ENCODE measurements at places on chromosomes 7 and 10.
A peak's percentile ranks its signal among the peaks of the same experiment; 100 is the strongest.

GRCh38 chr7:158955932-158956804 lies 99.8 kb downstream of the DYNC2I1 start:
- DNase-seq: no peak

GRCh38 chr10:72001033-72001395 lies 36.8 kb downstream of the CHST3 start:
- DNase-seq: no peak

- no peak for DNase-seq
Measured at GRCh38 chr7:68425377-68425776, 1172.9 kb upstream of the AUTS2 start.

- no peak for DNase-seq
Measured at GRCh38 chr7:67489881-67490280, 493.2 kb downstream of the TYW1 start.

GRCh38 chr7:25515633-25516275 lies 287.5 kb upstream of the NPVF start:
- DNase-seq: no peak

GRCh38 chr10:70679498-70679897 lies 7.2 kb downstream of the ADAMTS14 start:
- DNase-seq: no peak

DNA sequence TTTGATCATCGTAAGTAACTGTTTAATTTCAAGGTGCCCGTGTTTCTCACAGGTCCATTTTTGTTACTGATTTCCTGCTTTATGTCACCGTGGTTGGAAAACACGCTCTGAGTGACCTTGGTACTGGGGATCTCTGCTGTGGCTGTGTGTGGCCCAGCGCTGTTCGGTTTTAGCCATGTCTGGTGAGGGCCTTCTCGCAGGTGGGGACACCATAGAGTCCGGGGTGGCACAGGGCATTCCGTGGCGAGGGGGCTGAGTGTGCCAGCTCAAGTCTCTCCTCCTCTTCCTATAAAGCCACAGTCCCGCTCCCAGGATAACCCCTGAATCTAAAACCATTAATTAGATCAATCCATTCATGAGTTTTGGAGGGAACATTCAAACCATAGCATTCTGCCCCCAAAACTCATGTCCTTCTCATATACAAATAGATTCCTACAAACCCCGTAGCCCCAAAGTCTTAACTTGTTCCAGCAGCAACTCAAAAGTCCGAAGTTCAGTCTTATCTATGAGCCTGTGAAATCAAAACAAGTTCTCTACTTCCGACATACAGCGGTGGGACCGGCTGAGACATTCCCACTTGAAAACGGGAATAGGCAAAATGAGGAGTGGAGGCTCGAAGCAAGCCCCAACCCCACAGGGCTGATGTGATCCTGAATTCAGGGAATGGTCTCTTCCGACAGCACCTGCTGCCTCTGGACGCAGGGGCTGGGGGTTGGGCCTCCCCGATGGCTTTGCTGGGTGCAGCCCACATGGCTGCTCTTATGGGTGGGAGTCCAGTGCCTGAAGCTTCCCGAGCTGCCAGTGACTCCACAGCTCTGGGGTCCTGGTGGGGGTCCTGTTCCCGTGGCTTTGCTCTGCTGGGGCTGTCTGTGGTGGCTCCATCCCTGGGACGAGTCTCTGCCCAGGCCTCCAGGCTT lies 55.0 kb upstream of the NKX6-2 start:
- DNase-seq: no peak

GRCh38 chr7:44678101-44678470 lies 70.6 kb upstream of the ZMIZ2 start:
- no peak for DNase-seq

- no peak for DNase-seq
Measured at GRCh38 chr7:135597181-135597925, 39.6 kb downstream of the NUP205 start.

- no peak for DNase-seq
Measured at GRCh38 chr10:24617771-24618396, 105.8 kb downstream of the ARHGAP21 start.

DNA sequence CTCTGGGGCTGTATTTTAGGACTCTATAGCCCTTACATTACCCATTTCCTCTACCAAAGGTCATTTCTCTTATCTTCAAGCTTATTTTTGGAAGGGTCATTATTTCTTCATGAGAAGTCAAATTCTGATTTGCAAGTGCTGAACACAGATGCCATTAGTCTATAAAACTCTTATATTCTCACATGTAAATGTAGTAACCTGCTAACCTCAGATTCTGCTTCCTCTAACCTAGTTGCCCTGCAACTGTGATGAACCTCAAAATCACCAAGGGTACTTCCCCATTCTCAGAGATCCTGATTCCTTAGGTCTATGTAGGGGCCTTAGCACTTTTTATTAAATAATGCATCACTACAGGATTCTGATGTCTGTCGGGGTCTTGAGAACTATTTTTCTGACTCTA lies 6.3 kb downstream of the FAS start:
- DNase-seq: no peak

GRCh38 chr7:148854983-148855382 lies 29.1 kb downstream of the EZH2 start:
- no peak for DNase-seq

DNA sequence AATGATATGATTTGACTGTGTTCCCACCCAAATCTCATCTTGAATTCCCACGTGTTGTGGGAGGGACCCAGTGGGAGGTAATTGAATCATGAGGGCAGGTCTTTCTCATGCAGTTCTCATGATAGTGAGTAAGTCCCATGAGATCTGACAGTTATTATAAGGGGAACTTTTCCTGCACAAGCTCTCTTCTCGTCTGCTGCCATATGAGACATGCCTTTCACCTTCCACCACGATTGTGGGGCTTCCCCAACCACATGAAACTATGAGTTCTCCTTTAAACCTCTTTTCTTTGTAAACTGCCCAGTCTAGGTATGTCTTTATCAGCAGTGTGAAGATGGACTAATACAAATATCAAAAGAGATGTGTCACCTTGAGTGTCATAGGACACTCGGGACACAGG lies 502.7 kb upstream of the PODXL start:
- DNase-seq: no peak

GRCh38 chr10:83222300-83222699 lies 917.0 kb upstream of the GHITM start:
- DNase-seq: no peak

GRCh38 chr7:111730057-111730456 lies 167.8 kb upstream of the IMMP2L start:
- DNase-seq: no peak

- DNase-seq: no peak
Measured at GRCh38 chr7:48563334-48563733, 361.0 kb upstream of the CDC14C start.

DNA sequence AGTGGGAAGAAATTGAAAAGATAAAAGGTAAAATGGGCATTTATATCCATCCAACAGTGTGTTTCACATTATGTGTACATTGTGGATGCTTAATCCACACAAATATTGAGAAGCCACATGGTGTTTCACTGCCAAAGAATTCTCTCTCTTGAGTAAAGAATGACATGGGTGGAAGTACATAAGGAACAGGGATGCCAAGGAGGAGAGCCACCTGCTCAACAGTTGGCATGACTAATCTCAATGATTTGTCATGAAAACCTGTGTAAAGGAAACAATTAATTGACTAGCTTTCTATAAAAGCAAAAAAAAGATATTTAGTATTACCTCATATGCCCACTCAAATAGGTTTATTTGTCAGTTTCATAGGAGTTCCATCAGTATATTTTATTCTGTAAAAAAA lies 43.1 kb downstream of the MAGI2 start:
- no peak for DNase-seq

DNA sequence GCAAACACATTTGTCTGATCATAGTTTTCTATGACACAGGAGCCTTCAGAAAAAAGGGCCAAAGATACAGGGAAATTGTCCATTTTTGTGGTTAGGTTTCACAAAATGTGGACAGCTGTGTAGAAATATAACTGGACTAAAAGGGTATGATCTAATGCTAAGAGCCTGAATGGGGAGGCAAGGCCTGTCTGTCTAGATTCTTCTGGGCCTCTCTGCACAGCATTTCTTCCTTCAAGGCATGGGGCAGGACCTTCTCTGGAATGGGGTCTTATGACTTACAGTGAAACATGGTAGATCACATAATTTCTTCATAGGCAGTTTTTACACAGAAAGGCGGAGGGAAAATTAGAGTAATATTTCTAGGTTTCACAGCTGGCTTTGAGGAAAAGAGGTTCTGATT lies 795.7 kb downstream of the GRID1 start:
- no peak for DNase-seq

- no peak for DNase-seq
Measured at GRCh38 chr10:77771851-77772250, 134.2 kb upstream of the KCNMA1 start.

GRCh38 chr7:122299624-122300210 lies 4.8 kb downstream of the FEZF1 start:
- no peak for DNase-seq

DNA sequence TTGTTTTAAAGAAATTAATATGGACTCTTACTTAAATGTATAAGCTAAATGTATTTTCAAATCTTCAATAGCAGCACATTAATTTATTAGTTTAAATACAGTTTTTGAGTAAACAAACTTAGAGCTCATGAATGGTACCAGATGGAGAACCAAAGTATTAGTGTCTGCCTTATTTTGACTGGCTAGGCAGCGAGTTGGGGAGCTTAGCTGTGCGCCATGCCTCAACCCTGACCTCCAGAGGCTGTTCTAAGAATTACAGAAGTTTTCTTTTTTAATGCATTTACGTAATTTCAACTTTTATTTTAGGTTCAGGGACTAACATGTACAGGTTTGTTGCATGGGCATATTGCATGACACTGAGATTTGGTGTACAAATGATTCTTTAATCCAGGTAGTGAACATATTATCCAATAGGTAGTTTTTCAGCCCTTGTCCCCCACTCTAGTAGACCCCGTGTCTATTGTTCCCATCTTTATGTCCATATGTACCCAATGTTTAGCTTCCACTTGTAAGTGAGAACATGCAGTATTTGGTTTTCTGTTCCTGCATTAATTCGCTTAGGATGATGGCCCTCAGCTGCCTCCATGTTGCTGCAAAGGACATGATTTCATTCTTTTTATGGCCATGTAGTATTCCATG lies 166.8 kb downstream of the IQUB start:
- DNase-seq: peak; percentile 9

DNA sequence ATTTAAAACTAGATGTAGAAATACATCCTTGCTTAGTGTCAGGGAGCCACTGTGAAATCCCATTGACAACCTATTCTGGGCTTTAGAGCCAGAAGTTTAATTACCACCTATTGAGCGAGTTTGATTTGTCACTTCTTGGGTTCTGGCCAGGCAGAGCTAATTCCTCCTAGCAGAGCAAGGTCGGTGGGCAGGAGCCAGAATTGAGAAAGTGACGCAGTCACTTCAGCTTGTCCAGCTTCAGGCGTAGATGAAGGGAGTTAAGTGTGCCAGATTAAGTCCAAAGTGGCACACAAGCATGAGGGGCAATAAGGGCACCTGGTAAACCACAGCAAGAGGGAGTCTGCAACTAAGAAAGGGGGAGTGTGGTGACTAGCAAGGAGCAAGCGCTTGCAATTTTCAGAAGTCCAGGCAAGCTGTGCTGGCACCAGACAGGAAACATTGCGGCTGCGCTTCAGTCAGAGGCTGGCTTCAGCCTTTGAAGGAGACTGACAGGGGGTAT lies 119.4 kb downstream of the ST7 start:
- DNase-seq: peak; percentile 72

DNA sequence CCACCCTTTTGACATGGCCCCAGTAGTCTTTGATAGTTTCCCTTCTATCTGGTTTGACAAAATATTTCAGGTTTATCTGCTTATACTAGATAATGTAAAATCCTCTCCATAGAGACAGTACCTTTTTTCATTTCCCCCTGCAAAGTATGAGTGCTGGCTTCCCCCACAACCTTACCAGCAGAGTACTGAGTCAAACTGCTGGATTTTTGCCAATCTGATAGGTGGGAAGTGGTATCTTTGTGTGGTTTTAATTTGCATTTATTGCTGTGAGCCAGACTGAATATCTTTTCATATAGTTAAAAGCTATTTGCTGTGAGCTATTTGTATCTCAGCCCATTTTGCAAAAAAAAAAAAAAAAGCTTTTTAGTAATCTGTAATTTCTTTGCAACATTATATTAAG lies 32.1 kb upstream of the HECTD2 start:
- no peak for DNase-seq

GRCh38 chr7:66628361-66629221 lies at the start of gene KCTD7:
Gene KCTD7 (plus strand): TSS chr7:66628881. CDS start chr7:66629065, 184 bp downstream.
- peak; percentile 99 for DNase-seq

DNA sequence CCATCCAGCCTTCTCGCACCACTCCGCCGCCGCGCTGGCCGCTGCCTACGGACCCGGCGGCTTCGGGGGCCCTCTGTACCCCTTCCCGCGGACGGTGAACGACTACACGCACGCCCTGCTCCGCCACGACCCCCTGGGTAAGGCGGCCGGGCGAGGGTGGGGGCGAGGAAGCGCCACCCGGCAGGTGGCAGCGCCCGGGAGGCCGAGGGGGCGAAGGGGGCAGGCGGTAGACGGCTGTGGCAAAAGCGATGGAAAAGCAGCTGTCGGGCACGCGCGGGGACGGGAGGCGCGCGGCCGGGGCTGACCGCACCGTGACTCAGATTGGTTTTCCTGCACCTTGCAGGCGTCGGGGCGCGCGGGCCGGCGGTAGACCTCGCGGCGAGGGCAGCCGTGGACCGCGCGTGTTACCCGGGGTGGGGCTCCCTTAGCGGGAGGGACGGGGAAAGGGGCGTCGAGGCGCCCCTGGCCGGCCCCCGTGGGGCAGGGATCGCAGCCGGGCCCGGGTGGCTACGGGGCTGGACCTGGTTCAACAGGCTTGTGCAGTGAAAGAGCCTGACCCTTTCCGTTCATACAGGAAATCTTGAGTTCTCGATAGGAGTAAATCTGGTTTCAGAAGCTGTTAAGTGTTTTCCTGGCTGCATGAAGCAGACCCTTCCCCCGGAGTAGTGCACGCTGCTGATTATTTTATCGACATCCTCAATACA lies 608 bp downstream of the HHEX start:
- no peak for DNase-seq

DNA sequence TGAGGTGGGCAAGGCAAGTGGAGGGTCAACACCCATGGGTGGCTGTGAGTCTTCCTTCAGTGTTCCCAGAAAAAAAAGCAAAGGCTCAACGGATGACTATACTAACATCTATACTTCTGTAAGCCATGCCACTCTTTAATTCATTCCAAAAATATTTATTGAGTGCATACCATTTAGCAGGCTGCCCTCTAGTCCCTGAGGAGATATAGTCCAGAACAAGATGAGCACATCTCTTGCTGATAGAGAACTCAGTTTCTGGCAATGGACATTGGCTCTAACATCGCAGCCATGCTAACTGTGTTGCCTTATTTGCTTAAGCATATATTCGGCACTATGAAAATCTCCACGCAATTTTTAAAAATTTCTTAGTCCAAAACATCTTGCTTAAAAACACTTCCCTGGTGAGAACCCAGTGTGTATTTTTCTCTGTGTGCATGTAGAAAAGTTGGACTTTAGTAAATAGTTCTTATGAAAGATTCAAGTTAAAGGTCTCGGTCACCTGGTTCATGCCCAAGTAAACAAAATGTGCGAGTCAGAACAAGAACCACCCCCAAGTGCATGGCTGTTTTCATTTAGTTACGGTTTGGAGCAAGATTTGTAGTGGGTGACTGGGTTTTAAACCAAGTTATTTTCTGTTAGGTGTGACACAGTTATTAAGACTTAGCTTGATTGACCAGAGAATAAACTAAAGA lies 69.8 kb downstream of the MET start:
- DNase-seq: no peak

- no peak for DNase-seq
Measured at GRCh38 chr10:110751850-110752249, 107.7 kb downstream of the RBM20 start.

Measured in SHP77 (cell line).